ENCODE measurements at places on chromosomes 12 and 14. TPM values are rescaled to one million over a fixed set of nuclear protein-coding genes. Genes with fewer than 3 reads are reported as not detected.

TSPAN11 gene
- total RNA-seq = not detected

POU6F1 gene
- 6.7 TPM for total RNA-seq

ACADS gene
- 11.1 TPM for total RNA-seq

NYNRIN gene
- not detected for total RNA-seq

MIP gene
- not detected for total RNA-seq

ANKLE2 gene
- total RNA-seq = 151 TPM

MANSC4 gene
- total RNA-seq = not detected

CAPZA3 gene
- total RNA-seq = not detected

ARMH4 gene
- not detected for total RNA-seq

SIX6 gene
- not detected for total RNA-seq

SLC6A13 gene
- 0.27 TPM for total RNA-seq

ALDH6A1 gene
- total RNA-seq = 11.0 TPM

A2M gene
- total RNA-seq = not detected

KRT85 gene
- not detected for total RNA-seq

CCND2 gene
- 549 TPM for total RNA-seq

TMEM132C gene
- total RNA-seq = not detected

LHX5 gene
- not detected for total RNA-seq

MGST1 gene
- 0.73 TPM for total RNA-seq

EFS gene
- not detected for total RNA-seq

KRT71 gene
- not detected for total RNA-seq

NUAK1 gene
- not detected for total RNA-seq

SERPINA12 gene
- not detected for total RNA-seq

MFAP5 gene
- total RNA-seq = not detected

AKAP3 gene
- total RNA-seq = 0.65 TPM

KRT5 gene
- not detected for total RNA-seq

AMN gene
- total RNA-seq = 0.44 TPM

MAP1LC3B2 gene
- total RNA-seq = 0.49 TPM

ERBB3 gene
- total RNA-seq = 0.51 TPM

GLS2 gene
- total RNA-seq = 2.6 TPM

CELA1 gene
- total RNA-seq = not detected

KLHDC1 gene
- 0.93 TPM for total RNA-seq

COPZ1 gene
- total RNA-seq = 115 TPM

All from activated T-helper 1 cell treated with anti-CD3 and anti-CD28 coated beads, Interleukin-12 subunit alpha, Interleukin-12 subunit beta, Interleukin-2, Interleukin-4 antibody, amounts not matched to agents 30 ng/mL and 10 ng/mL and 1 ng/mL, durations not matched to agents 14 hours and 24 hours and 36 hours (primary cell).